ENCODE measurements at places on chromosomes 2 and 18.

GRCh38 chr18:48219810-48220499 lies 189.2 kb downstream of the ZBTB7C start:
- DNase-seq: no peak

GRCh38 chr2:237581751-237582746 lies 8.5 kb downstream of the RAB17 start:
- DNase-seq: no peak

DNA sequence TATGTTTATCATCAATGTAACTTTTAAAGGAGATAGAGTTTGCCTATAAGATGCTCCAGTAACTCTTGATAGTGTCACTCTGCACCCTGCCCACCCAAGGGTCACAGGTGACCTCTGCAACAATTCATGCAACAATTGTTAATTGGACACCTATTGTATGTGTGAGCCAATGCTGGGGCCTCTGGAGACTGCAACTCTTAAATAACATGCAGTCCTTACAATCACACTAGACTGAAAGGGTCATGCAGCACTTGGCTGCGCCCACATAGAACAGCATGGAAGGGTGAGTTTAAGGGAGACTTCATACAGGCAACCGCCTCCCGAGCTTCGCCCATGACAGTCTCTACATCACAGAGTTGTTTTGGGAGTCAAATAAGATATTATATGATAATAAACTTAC lies 137.1 kb upstream of the TWIST2 start:
- DNase-seq: no peak

- DNase-seq: no peak
Measured at GRCh38 chr2:240568678-240569522, 616 bp downstream of the RNPEPL1 start.

GRCh38 chr18:60145776-60146175 lies 226.8 kb downstream of the MC4R start:
- no peak for DNase-seq
